ENCODE measurements at places on chromosomes 2 and 18.

DNA sequence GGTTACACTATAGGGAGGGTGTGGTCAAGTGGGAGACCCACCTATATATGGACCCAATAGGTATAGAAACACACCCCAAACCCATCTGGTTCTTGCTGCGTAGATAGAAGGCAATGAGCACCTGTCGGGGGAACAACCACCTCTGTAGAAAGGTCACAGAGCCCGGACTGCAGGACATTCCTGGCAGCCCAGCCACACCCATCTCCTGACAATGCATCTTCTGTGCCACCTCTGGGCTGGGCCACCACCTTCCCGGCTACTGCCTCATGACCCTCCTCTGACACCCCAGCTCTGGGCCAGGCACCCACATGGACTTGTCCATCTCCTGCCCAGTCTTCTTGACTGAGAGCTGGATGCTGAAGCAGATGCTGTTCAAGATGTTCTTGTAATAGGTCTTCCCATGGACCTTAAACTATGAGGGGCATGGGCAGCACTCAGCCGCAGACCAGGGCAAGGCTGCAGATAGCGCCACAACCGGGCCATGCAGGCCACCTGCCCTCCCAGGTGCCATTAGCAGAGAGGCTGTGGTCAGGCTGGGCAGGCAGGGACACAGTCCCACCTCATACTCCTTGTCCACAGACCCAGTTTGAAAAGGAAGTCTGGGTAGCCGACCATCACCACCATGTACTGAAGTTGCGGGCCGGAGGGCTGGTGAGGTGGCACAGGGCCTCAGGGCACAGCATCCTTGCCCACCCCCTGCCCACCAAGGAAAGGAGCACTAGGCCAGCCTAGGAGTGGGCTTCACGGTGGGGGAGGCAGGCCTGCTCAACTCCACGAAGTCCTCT is 9.3 kb downstream of the ALPG start:
- DNase-seq, result no peak

- DNase-seq, result no peak
Observed at GRCh38 chr2:137229834-137230233, 464.5 kb downstream of the THSD7B start.

DNA sequence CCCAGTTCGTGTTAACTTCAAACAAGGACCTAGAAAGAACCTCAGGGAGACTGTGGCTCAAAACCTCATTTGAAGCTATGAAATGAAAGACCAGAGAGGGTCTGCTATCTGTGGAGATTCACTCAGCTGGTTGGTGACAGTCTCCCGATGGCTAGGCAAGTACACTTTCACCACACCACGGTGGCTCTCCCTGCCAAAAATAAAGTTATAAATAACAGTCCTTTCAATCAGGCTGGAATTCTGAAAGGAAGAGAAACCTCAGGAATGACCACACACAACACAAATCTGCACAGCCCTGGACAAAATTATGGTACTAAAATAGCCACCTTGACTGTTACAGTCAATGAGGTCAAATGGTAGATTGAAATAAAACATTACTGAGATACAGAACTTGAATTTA is 160.3 kb upstream of the ACAA2 start:
- DNase-seq, result no peak

- DNase-seq, result no peak
Observed at GRCh38 chr2:177711483-177712265, 319.1 kb downstream of the AGPS start.

DNA sequence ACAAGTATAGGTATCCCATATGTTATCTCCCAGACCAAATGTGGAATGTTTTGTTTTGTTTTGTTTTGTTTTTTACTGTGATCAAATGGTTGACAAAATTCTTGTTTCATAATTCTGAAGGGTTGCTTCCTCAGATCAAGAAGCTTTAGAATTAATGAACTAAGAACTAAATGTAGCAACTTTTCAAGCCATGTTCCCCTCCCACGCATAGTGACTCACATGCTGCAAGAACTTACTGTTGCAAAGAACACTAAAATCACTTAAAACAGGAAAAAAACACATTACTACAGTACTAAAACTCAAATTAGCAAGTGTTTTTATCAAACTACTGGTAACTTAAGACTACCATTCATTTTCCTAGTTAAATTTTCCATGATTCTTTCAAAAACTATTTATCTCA is 30.6 kb downstream of the HNRNPLL start:
- no peak for DNase-seq

- peak; percentile 84 for DNase-seq
Observed at GRCh38 chr2:105369777-105370690, 28.8 kb downstream of the FHL2 start.

- DNase-seq, result peak; percentile 72
Observed at GRCh38 chr2:229445501-229446211, 174.6 kb upstream of the PID1 start.

GRCh38 chr18:77038182-77038858 is 94.3 kb downstream of the MBP start:
- DNase-seq, result no peak

- peak; percentile 60 for DNase-seq
Observed at GRCh38 chr2:27291865-27292264, 9.6 kb downstream of the TRIM54 start.

DNA sequence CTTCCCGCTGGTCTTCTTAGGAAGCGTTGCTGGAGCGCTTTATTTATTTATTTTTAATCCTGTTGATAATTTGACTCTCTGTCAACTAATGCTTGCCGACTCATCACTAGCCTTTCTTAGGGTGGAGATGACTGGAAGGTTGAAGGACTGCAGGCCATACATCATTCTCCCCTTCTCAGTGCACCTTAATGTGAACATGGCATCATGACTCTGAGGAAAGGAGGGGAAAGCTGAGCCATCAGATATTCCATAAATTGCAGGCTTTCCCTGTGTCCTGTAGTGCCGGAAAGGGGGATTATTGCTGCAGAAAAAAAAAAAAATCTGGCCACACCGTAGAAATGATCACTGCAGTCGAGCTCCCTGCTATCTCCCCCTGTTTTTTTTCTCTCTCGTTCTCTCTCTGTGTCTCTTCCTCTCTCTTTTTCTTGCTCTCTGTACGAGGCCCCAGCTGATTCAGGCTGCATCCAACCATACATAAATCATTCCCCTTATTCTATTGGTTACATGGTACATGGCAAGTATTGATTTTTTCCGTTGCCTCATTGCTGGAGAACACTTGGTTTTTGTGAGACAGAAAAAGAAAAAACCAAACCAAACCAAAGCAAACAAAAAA is 125.8 kb upstream of the EFEMP1 start:
- no peak for DNase-seq

DNA sequence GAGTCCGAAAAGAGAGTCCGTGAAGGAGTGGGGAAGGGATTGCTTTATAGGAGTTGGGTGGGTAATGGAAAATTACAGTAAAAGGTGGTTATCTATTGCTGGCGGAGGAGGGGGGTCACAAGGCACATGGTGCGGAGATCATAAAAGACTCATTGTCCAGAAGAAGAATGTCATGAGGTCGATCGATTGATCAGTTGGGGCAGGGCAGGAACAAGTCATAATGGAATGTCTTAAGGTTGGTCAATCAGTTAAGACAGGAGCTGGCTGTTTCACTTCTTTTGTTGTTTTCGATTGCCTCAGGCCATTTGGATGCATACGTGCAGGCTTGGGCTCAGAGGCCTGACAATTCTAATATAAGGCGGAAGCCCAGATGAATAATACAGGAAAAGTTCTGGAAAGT is 473.0 kb upstream of the TNP1 start:
- peak; percentile 65 for DNase-seq

- no peak for DNase-seq
Observed at GRCh38 chr18:58682429-58683069, 11.3 kb downstream of the MALT1 start.

DNA sequence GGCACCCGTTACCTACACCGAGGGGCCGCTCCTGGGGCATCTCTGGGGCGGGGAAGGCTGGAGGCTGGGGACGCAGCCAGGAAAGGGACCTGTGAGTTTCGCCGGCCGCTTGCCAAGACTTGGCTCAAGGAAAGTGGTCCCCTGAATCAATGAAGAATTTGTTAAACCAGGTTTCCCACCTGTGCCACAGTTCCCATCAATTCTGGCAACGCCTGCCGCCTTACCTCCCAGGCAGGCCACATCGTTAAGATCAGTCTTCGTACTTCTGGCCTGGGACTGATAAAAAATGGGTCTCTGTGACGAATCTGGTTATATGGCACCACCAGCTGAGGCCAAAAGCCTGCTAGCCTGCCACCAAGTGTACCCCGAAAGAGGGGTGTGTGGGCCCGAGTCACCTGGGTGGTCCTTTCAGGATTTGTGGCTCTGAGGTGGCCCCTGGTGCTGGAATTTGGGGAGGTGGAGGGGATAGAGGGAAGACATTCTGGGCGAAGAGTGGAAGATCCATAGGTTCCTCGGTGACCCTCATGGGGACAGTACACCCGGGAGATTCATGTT is 789 bp upstream of the TGFA start:
- no peak for DNase-seq

DNA sequence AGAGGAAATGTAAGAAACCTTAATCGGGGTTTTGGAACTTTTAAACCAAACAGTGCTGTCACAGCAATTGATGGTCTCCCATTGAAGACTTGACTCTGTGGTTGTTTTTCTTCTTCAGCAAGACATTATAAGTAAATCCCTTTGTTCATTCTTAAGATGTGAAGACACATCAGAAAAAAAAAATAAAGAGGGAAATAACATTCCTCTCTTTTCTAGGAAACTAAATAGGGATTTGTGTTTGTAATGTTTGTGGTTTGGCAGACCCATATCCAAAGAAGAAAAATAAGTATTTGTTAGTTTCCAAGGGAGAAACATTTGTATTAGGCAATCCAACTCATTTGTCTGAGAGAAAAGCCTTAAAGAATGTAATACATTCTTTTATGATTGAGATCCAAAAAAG is 359.9 kb downstream of the DSC3 start:
- peak; percentile 44 for DNase-seq

- DNase-seq, result peak; percentile 87
Observed at GRCh38 chr2:68909793-68910674, 38.8 kb upstream of the BMP10 start.

GRCh38 chr2:37468170-37468569 is 123.7 kb downstream of the QPCT start:
- no peak for DNase-seq

GRCh38 chr2:54546518-54546917 is 90.4 kb downstream of the SPTBN1 start:
- DNase-seq, result no peak

- no peak for DNase-seq
Observed at GRCh38 chr2:136985044-136985443, 219.7 kb downstream of the THSD7B start.

GRCh38 chr2:12177455-12178288 is 431.2 kb downstream of the LPIN1 start:
- DNase-seq, result peak; percentile 29

DNA sequence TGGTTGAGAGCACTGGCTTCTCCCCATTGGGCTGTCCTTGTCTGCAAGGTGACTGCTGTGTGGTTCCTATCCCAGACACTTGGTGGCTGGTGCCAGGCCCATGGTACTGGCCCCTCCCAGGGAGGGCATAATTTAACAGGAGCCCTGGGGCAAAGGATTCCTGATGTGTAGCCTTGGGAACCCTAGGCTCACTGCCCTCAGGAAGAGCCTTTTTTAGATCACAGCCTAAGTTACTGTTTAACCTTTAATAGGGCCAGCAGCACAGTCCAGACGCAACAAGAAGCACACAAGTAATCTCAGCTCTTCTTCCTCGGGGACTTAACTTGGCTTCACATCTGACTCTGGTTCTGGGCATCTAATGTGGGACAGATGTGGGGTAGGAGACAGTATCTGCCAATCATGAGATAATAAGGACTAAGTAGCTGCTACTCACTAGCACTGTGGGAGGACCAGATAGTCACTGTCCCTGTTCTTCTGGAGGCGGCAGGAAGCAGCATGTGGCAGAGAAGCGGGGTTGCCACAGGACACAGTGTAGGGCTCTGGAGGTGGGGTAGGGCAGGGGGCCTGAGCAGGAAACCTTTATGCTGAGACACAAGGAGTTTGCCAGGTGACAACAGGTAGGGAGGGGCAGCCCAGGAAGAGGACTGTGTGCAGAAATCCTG is 136.3 kb downstream of the TMEM17 start:
- DNase-seq, result no peak

GRCh38 chr18:67347438-67347837 is 169.1 kb downstream of the DSEL start:
- no peak for DNase-seq

- no peak for DNase-seq
Observed at GRCh38 chr2:31317396-31317795, 83.4 kb downstream of the EHD3 start.

GRCh38 chr2:238009563-238009962 is 42.7 kb downstream of the UBE2F start:
- DNase-seq, result no peak
